Neural crest cell (in vitro differentiated cells): ENCODE measurements at places on chromosomes 3 and 15. TPM values are rescaled to one million over a fixed set of nuclear protein-coding genes. Genes with fewer than 3 reads are reported as not detected.
A peak's percentile ranks its signal among the peaks of the same experiment; 100 is the strongest.

- no peak for DNase-seq
Observed at GRCh38 chr15:99909592-99910295, 176.5 kb upstream of the LYSMD4 start.

Gene GANC
- total RNA-seq, result 15.2 and 17.1 TPM in 2 replicates

- no peak for DNase-seq
Observed at GRCh38 chr3:86792316-86792715, 198.6 kb downstream of the VGLL3 start.

GRCh38 chr3:107346564-107346963 is 30.7 kb upstream of the CCDC54 start:
- no peak for DNase-seq

- DNase-seq, result peak; percentile 68
Observed at GRCh38 chr3:183825456-183826161, at the start of gene MAP6D1. Gene MAP6D1, minus strand, starts transcription at chr3:183825577. Its CDS starts 30 bp downstream, at chr3:183825547.

GRCh38 chr3:32577581-32578556 is 7.2 kb upstream of the DYNC1LI1 start:
- DNase-seq, result no peak

DNA sequence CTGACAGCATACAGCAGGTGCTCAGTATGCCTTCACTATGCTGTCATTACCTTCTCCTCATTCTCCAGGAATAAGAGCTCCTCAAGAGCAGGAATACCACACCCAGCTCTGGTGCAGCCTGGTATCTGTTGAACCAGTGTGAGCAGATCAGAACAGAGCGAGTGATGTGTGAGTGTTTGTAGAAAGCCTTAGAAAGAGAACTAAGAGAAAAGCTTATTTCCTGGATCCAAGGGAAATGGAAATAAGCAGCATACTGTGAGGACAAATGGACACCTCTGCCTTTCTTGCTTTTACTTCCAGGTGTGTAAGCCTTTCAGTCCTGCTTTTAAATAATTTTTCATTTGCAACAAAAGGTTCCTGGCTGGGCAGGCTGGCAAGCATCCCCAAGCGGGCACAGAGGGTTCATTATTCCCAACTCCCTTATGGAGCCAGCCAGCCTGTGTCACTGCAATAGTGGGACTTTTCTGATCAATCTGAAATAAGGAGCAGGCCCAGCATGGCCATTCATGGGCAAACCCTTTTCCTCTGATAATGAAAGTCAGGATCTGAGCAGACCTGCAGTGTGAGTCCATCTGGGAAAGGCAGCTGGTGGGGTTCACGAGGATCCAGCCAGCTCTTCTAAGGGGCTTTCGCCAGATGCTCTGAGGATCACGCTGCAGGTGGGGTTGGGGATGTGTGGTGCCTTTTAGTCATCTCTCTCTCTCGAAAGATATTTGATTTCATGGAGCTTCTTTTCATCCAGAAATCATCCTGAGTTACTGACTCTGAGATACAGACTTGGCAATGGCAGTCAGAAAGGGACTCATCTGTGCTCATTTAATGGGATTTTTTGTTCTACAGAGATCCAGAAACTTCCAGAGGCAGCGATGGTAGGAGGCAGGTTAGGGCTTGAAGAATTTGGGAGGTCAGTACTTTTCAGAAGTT is 594.9 kb upstream of the CFAP20DC start:
- no peak for DNase-seq

Gene TLR9
- 0.16 TPM in 1 of 2 replicates, not detected in the other for total RNA-seq

GRCh38 chr15:44798826-44799225 is 62.5 kb downstream of the TRIM69 start:
- no peak for DNase-seq

DNA sequence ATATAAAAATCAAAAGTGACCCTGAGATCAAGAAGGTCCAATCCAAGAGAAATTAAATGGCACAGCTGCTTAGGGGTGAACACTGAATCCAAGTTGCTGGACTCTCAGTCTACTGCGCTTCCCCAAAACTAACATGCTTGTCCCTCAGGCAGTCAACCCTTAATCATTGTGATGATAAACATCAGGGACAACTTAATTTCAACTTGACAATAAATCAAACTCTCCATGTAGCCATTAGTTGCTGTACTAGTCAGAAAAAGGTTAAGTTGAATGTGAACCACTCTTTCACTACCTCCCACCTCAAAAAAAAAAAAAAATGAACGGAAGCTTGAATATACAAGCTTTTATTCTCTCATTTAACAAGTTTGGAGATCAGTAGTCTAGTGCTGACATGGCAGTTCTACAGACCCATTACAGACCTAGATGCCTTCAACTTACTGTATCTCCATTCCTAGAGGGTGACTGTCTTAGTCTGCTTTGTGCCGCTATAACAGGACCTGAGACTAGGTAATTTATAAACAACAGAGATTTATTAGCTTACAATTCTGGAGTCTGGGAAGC is 185.7 kb downstream of the FHIT start:
- no peak for DNase-seq

GRCh38 chr15:55909036-55909811 is 84.2 kb downstream of the NEDD4 start:
- DNase-seq, result no peak

DNA sequence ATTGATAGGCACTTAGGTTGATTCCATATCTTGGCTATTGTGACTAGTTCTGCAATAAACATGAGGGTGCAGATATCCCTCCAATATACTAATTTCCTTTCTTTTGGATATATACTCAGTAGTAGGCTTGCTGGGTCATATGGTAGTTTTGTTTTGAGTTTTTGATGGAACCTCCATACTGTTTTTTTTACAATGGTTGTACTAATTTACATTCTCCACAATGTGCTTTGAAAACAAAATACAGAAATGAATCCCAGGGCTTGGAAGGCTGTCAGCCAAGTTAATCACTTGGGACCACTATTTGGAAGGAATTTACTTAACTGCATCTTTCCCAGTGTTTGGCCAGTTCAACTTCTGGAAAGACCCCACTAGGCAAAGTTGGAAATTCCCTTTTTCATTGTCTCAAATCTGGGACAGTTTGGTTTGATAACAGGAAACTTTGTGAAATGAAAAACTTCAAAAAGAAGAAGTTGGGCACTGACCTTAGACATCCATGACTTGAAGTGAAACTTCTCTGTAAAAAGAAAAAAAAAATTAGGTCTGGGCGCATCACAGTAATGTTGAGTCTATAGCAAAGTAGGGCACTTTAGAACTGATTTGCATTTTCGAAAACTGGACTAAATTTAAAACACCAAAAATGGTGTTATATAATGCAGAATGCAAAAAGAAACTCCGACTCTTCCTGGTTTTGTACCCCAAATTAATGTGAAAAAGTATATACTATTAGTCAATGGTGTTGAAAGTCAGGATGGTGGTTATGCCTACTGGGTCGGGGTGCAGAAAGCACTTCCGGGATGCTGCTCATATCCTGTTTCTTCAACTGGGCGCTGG is 6.0 kb downstream of the CTSH start:
- no peak for DNase-seq

Gene OIP5
- total RNA-seq, result 25.2 and 26.9 TPM in 2 replicates

- DNase-seq, result peak; percentile 81
Observed at GRCh38 chr15:79283252-79284048, 928 bp downstream of the ANKRD34C start.

GRCh38 chr15:62777671-62778070 is 264.9 kb upstream of the TPM1 start:
- no peak for DNase-seq

- DNase-seq, result no peak
Observed at GRCh38 chr3:9339761-9340471, 22.9 kb upstream of the THUMPD3 start.

- DNase-seq, result no peak
Observed at GRCh38 chr3:181040030-181040429, 50.5 kb upstream of the DNAJC19 start.

DNA sequence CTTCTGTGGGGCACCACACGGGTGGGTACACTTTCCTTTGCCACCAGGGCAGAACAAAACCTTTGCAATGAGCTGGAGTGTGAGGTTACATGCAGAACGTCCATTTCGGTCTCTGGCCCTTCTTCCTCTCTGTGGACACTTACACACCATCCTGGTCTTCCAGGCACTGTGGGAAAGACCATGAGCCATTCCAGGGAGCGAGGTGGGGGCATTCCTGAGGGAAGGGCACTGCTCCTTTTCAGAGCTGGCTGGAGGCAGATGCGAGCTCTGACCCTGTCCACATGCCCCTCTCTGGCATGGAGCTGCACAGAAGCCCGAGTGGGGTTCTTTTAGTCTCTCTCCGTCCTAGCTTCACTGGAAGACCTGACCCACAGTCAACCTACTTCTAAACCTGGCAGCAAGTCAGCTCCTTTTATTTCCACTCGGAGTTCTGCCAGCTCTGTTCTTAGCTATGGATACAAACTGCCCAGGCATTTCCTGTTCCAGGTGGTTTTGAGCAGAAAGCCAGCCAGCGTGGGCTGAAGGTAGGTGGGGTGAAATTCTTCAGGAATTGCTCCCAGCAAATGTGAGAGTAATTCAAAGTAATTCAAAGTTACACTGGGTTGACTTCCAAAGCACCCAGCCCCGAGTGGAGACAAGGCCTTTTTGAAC is 281.4 kb downstream of the ADAMTS17 start:
- no peak for DNase-seq
